ENCODE measurements at places on chromosomes 5 and 9.

DNA sequence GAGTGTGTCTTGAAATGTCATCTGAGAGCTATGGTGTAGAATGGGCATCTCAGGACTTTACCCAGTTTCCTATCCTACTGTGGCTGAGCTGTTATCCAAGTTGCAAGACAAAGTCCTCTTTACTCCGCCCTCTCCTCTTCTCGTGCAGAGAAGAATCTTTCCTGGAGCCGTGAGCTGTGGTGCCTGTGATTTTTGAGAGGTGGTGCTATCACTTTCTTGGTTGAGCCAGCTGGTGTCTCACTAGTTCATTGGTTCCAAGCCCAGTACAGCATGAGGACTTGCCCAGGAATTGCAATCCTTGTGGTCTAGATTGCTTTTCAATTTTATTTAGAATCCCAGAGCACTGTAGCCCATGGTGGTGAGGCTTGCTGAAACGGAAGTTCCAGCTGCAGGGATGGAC, 2300.3 kb downstream of the MAT2B start:
- no peak for DNase-seq

GRCh38 chr5:154778534-154778933, 23.4 kb downstream of the LARP1 start:
- DNase-seq, result no peak

DNA sequence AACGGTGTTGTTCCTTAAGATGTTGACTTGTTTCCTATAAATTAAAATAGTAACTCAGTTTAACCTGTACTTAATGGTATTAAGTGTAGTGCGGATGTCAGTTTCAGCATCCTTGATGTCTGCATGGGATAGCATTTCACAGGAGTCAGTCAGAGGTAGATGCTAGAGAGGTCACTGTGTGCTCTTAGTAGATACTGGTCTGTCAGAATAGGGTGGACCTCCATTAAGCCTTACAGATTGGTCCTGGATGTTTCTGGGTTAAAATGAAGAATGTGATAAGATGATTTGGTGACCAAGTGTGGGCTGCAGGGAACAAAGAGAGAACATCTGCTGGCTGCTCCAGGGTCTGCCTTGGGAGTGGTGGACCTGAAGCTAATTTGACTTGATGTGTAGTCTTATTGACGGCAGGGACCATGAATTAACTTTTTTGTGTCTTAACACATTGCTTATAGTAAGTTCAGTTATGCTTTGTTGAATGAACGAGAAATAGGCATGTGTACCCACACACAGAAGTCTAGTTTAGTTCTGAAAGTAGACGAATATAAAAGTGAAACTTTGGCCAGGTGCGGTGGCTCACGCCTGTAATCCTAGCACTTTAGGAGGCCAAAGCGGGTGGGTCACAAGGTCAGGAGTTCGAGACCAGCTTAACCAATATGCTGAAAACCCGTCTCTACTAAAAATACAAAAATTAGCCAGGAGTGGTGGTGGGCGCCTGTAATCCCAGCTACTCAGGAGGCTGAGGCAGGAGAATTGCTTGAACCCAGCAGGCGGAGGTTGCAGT, 12.5 kb downstream of the RAB24 start:
- DNase-seq, result no peak

DNA sequence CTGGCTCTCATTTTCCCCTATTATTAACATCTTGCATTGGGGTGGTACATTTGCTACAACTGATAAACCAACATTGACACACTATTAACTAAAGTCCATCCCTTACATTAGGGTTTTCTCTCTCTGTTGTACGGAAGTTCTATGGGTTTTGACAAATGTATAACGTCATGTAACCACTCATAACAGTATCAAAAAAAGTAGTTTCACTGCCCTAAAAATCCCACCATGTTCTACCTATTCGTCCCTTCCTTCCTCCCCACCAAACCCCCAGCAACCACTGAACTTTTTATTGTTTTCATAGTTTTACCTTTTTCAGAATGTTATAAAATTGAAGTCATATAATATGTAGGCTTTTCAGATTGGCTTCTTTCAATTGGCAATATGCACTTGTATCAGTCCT, 40.1 kb downstream of the MLLT3 start:
- DNase-seq, result no peak

DNA sequence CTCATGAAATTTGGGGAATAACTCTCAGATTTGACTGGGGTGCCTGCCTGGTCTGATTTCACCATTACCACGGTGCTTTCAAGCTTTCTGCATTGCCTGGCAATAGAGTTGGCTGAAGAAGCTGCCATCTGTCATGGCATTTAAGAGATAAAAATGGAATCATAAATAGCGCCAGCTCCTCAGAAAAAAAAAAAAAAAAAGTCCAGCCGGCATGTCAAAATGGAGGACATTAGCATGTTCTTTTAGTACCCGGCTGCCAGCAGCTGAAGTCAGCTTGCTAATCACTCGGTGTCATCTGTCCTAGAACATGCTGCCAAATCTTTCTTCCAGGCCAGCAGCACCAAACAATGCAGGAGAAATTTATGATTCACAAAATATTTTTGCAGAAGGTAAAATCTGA, 57.7 kb upstream of the CER1 start:
- DNase-seq, result no peak

DNA sequence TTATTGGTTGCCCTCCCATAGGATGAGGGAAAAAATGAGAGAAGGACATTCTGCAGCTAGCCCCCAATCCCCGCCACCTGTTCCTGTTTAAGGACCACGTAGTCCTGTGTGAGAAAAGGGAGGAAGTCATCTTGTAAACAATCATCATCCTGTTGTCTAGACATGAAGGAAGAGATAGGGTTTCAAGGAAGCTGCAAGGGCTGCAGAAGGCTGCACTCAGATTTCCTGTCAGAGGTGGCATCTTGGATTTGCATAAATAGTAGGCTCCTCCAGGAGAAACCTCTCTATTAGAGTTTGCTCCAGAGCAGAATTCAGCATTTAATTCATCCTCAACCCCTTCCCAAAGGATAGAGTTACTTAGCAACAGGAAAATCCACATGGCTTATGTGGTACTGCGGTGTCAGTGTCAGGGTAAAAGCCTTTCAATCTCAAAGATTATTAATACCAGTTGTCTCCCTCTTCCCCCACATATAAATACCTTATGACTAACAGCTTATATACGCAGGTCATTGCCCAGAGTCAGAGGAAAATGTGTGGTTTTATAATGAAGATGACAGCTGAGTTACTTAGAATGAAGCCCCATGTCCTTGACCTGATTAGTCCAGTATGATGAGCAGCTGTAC, 4.6 kb upstream of the DNAJC18 start:
- peak; percentile 50 for DNase-seq

GRCh38 chr9:127081250-127082185, 40.9 kb downstream of the ANGPTL2 start:
- no peak for DNase-seq

DNA sequence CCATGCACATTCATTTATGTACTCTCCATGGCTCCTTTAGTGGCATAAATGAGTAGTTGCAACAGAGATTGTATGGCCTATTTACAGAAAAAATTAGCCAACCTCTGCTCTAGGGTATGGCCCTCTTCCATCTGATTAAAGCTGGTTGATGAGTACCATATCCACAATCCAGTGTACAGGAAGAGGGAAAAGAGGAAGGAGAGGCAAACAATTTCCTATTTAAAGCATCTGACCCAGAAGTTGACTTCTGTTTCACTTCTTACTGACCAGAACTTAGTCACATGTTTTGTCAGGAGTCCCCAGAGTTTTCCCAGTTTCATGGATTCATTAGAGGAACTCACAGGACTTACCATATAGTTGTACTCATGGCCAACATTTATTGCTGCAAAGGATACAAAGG, 68.6 kb upstream of the STARD4 start:
- no peak for DNase-seq

- DNase-seq, result no peak
These were observed 227.5 kb downstream of the CACNA1B start for GRCh38 chr9:138105123-138105415.

DNA sequence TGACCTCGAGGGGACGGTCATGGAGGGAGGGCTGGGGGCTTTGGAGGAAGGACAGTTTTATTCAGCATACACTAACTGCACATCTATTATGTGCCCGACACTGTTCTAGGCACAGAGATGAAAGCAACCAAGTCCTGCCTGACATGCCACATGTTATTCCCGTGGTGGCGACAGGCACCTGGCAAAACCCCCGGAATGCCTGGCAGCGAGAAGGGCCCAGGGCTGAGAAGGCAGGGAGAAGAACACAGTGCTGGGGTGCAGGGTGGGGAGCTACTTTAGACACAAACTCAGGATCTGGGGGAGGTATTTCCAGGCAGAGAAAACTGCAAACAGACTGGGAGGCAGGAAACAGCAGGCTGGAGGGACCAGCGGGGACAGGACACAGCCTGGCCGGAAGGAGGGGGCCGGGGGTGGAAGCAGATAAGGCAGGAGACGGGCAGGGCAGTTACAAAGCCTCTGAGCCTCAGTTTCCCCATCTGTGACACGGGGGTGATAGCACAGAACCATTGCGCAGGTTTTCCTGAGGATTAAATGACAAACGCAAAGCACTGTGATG, 77.7 kb downstream of the STK10 start:
- DNase-seq, result no peak

GRCh38 chr9:35553670-35554543, 51.2 kb upstream of the TESK1 start:
- peak; percentile 45 for DNase-seq

DNA sequence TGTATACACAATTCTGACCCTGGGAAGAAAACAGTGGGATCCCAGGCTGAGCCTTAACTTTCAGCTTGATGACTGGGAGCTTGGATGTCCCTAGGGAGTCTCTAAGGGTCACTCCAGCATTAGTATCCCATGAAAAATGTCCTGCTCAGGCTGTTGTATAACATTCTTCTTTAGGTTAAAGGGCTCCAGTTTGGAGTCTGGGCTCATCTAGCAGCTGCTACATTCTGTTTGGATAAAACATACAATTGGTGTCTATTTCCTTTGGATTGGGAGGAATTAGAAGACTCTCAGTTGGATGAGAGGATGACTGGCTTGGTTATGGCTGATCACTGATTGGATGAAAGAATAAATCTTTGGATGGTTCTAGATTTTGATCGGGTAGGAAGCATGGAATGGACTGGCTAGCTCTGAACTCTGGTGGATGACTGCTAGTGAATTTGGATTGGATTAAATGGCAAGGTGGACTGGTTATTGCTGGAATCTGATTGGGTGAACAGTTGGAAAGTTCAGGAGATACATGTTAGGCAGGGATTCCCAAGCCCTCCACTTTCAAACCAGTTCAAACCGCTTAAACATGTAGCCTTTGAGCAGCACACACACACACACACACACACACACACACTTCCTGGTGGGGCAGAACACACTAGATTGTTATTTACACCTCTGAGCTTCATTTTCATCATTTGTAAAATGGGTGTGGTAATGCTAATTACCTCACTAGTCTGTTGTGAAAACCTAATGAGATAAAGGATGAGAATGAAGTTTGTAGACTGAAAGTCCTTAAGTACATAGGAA, 7.1 kb upstream of the MYOZ3 start:
- no peak for DNase-seq

- no peak for DNase-seq
These were observed 164.1 kb downstream of the HSD17B3 start for GRCh38 chr9:96137671-96138429.

DNA sequence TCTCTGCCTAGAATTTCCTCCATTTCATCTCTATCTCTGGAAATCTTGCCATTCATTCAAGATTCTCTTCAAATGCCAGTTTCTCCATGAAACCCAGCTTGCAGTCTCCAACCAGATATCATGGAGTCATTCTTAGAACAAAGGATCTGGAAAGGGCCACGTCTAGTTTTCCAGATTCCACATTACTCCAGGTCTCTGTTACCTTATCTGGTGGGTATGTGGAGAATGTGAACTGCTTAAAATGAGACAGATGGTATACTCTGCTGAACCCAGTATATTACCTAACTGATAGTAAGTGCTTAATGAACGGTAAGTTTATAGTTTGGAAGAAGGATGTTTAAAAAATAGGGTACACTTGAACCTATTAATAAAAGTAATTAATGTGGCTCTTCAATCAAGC, 52.3 kb upstream of the ZSWIM6 start:
- DNase-seq, result no peak

DNA sequence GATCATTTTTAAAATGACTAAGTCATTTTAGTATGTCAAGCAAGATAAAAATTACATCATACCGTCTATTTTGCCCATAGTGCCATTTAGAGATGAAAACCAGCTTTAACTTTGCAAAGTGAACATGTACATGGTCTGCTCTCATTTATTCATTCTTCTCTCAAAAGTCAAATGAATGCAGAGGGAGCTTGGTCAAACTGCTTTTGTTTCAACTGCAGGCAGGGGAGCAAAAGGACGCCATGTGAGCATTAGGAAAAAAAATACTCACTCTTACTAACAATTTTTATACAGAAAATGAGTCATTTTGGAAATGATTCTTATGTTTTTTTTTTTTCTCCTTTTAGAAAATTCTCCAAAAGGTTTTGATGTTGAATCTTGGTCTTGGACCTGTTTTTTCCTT, 15.7 kb downstream of the SCGB3A1 start:
- DNase-seq, result no peak

DNA sequence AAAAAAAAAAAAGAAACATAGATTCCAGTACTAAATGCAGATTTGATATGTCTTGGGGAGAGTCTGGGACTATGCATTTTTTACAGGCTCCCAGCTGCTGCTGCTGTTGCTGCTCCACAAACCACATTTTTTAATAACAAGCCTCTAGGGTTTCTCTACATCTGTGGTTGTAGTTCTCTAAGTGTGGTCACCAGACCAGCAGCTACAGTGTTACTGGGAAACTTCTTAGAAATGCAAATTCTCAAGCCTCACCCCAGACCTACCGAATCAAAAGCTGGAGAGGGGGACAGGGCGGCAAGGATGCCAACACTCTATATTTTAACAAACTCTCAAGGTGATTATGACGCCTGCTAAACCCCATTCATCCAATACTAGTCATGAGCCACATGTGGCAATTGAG, 293.4 kb upstream of the PTGER4 start:
- DNase-seq, result no peak

Data from stimulated activated naive CD4-positive, alpha-beta T cell (primary cell).